ENCODE measurements at places on chromosomes 7 and 10.

DNA sequence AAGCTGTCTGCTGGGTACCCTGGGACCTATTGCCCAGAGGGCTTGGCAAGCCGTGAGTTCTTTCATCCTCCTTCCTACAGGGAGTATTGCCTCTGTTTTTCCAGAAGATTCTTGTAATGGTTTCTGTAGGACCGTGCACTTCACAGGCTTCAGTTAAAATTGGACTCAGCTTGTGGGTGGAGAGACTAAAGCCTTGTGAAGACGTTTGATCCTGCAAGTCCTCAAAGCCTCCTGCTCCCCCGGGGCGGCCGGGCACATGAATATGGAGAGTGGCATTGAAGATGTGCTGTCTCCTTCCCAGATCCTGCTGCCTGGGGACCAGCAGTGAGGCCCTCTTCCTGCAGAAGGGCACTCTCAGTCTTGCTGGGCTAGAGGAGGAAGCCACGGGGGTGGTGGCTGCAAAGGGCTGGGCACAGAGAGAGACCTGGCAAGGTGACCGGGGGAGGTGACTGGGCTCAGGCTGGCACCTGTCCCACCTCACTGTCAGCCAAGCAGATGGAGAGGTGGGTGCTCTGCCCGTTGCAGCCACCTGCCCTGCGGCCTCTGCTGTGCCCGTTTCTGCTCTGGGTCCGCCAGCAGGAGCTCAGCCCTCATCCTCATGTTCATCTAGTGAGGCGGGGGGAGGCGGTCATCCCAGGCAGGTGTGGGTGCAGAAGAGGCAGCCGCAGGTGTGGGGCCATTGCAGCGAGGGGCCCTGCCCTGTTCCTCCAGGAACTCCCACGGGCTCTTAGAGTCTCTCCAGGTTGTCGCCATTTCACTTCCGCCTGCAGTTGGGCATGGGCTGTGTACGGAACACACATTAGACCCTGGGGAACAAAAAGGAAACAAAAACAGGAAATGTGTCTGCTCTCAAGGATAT lies 55.7 kb downstream of the TMEM209 start:
- no peak for DNase-seq

- DNase-seq: no peak
Observed at GRCh38 chr7:147429961-147430360, 1160.6 kb upstream of the C7orf33 start.

DNA sequence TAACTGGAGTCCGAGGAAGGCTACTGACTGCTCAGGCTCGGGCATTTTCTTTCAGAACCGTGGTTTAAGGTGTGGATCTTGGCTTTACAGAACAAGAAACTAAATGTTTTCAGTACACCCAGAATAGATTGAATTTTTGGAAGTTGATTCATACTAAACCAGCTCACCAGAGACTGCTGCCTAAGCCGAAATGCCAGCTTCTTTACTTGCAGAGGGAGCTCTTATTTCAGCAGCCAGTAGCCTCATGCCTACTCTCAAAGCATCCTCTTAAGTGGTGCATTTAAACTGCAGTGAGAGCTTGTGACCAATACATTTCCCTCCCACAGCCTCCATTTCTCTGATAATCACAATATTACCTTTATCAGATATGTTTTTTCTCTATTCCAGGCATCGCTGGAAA lies 615.1 kb downstream of the SUGCT start:
- no peak for DNase-seq

DNA sequence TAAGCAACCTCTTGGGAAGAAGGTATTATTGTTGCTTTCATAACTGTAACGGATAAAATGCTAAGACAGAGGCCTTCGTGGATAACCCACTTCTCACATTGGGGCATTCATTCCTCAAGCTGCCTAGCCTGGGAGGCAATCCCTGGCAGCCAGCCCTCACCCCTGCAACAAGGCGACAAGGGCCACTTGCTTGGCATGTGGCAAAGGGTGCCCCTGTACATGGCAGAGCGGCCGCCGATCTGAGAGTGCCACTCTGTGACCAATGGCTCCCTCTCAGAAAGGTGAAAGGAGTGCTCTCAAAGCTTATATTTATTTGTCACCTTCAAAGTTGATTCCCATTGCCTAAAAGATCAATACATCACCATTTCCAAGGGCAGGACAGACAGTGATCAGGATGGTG lies 31.9 kb downstream of the EBF3 start:
- no peak for DNase-seq
